Dermis microvascular lymphatic vessel endothelial cell (primary cell): ENCODE measurements at places on chromosomes 1 and 21. TPM values are rescaled to one million over a fixed set of nuclear protein-coding genes. Genes with fewer than 3 reads are reported as not detected.

GRCh38 chr1:38336961-38337360, 290.4 kb upstream of the POU3F1 start:
- DNase-seq = no peak

DNA sequence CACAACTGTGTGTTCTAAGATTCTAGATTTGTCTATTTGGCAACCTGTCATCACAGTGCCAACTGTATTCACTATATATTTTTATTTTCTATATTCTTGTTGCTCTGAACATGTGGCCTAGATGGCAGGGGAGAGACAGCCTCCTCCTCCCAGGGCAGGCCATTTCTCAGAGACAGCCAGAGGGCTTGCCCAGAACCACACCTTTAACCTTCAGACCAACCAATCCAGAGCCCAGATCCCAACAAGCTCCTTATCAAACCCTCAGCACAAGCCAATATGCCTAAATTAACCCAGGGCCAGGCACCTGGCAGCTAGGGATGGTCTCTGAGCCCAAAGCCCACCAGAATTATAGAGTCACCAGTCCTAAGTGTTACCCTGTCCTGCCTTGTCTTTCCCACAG, 19.3 kb downstream of the TRIM11 start:
- no peak for DNase-seq

GRCh38 chr1:188668083-188668482, 1809.6 kb downstream of the BRINP3 start:
- DNase-seq = no peak

GRCh38 chr1:212283741-212284140, 1.5 kb upstream of the PPP2R5A start:
- no peak for DNase-seq

DNA sequence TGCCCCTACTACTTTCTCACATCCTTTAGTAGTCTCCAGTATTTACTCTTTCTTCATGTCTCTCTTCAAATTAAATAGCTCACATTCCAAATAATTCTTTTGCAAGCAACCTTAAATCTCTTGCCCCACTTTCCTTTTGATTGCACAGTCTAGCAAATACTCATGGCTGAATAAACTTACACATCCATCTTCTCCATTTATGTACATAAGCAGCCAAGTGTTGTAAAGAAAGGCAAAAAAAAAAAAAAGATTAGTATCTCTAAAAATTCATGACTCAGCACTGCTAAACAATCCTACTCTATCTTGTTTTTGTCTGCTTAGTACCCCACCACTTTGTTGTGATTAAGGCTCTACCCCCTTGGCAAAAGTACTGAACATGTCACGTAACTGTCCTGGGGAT, 42.6 kb downstream of the F13B start:
- DNase-seq = no peak

GRCh38 chr1:93616996-93617669, 64.5 kb downstream of the BCAR3 start:
- DNase-seq = peak; percentile 84

GRCh38 chr1:225608014-225608796, 44.7 kb downstream of the ENAH start:
- DNase-seq = no peak

- DNase-seq = no peak
These were observed 287.7 kb downstream of the HHAT start for GRCh38 chr1:210616356-210616755.

GRCh38 chr1:47208374-47208850, 18.6 kb upstream of the PDZK1IP1 start:
- no peak for DNase-seq

GRCh38 chr1:171405391-171405714, 80.0 kb upstream of the PRRC2C start:
- DNase-seq = no peak

GRCh38 chr1:95039360-95040031, 33.3 kb downstream of the ALG14 start:
- no peak for DNase-seq

DNA sequence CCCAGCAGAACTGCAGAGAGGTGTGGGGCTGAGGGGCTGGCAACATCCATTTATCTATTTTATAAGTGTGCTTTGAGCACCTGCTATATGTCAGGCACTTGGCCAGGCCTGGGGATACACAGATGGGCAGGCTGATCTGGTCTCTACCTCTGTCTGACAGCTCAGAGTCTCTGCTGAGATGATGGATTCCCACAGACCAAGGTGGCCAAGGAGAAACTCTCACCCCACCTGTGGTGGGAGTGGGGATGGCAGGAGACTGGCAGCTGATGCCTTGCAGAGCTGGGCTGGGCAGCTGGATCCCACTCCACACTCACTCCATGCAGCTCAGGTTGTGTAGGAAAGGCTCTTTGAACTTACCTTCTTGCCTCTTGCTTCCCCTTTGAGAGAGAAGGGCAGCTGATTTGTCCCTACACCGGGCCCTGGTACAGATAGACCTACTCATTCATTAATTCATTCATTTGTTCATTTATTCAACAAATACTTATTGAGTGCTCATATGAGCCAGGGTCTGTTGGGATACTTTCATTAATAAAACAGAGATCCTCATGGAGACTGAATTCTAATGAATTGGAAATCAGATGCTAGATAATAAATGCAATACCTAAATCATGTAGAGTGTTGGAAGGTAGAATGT, 9.0 kb downstream of the ADORA1 start:
- DNase-seq = no peak

DNA sequence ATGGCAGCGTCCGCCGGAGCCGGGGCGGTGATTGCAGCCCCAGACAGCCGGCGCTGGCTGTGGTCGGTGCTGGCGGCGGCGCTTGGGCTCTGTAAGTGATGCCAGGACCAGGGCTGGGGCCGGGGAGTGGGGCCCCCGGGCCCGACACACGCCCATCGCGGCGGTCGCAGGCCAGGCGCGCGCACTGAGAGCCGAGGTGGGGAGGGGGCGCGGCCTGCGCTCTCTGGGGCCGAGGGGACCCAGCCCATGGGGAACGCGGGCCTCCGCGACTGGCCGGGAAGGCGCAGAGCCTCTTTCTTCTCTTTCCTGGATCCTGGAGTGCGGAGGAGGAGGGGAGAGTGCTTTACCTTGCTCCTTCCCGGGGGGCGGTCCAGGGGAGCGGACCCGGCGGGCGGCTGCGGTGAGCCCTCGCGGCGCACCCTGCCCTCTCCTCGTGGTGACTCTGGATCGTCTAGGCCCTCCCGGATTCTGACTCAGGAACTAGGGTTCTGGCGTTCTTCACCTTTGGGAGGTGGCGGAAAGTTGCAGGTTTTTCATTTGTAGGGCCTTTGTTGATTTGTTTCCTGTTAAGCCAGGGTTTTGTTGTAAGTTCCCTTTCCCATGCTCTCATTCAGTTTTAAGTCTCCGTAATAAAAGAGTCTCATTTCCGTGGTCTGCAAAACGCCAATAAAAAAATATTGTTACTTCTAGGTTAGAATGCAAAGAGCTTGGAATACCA, 529 bp downstream of the MPZL1 start:
- peak; percentile 65 for DNase-seq

DNA sequence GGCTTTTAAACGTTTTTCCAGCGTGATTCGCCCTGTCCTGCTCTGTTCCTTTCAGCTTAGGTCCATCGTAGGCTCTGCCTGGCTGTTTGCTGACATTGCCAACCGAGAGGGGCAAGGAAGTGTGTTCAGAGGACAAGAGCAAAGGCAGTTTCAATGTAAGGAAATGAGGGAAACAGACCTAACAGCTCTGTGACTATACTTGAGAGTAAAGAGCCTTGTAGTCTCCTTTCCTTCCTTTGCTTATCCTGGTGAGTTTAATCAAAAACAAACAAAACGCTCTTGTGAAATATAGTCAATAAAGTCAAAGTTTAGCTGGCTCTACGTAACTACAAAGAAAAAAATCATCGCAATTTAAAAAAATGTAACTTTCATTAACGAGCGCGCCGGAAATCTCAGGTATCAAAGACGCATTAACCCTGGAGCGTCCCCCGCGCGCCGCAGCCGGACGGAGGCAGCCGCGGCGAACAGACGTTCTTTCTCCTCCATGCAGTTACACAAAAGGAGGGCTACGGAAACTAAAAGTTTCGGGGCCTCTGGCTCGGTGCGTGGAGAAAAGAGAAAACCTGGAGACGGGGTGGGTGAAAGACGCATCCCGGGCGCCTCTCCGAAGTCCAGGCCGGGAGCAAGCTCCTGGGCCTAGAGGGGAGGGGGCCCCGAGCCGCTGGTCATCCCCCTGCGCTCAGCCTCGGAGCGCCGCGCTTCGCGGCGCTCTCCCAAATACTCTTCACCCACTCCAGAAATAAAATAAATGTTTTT, 617 bp upstream of the ADGRL2 start:
- peak; percentile 53 for DNase-seq

DNA sequence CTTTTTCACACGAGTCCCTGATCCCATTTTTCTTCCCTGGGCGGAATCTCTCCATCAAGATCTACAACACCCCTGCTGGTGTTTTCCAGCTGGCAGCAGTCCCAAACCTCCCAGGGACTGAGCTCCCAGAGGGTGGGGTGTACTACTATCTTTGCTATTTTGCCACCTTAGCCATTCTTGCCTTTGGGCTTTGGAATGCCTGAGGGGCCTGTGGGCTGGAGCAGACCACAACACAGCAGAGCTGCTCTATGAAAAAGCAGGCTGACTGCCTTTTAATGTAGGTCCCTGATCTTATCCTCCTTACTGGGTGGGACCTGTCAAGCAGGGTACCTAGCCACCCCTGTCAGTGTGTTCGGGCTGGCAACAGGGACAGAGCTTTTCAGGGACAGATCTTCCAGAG, 91.9 kb downstream of the KCNT2 start:
- no peak for DNase-seq

DNA sequence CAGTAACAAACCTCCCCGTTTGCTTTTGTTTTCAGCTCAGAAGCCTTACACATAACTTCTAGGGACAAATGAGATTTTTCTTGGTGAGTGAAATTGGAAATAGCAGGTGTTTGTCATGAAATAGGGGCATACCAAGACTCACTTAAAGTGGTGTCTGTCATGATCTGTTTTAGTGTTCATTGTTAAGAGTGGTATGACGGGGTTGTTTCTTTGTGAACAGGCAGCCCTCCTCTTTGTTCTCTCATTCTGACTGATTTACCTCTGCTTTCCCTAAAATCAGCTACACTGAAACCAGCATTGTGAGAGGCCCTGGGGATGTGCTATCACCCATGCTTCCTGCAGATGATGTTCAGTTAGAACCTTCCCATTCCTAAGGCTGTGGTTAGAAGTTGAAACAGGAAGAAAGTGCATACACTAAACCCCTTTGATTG, 2.5 kb upstream of the ERO1B start:
- no peak for DNase-seq

DNA sequence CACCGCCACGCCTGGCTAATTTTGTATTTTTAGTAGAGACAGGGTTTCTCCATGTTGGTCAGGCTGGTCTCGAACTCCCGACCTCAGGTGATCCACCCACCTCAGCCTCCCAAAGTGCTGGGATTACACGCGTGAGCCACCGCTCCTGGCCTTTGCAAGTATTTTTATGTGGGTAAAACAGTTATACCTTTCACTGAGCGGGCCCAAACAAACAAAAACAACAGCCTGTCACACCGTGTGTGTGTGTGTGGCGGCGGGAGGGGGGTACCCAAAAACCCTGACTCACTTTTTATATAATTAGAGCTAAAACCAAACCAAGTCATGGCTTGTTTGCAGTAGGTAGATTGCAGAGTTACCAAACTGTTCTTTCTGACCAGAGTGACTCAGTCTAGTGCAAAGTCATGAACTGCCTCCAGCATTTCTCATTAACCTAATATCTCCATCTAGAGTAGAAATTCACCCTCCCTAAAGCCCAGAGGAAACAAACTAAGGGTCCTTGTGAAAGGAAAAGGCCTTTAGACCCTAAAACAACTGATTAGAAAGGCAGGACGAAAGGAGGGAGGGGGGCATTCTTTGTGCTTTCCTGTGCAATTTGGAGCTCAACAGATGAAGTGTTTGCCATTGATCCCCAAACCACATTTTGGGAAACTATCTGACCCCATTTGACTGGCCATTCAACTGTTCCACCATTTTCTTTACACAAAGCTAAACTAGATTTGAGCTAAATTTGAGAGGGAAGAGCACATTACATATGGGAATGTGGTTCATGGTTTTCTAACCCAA, 181.0 kb downstream of the DHRS3 start:
- no peak for DNase-seq

DNA sequence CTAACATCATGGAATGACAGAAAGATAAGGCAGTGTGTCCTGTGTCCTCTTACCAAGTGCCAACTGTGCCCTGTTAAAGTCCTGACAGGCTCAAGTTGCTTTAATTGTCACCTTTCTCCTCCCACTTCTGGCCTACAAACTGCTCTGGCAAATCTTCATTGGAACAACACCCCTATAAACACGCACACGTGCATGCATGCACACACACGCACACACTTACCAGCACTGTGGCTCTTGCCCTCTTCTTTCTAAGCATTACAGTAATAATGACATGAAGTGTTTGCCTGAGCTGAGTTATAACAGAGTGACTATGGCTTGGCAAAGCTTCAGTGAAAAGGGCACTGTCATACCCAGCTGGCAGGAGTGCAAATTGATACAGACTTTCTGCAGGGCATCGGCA, 82.3 kb upstream of the SYT6 start:
- DNase-seq = no peak

DNA sequence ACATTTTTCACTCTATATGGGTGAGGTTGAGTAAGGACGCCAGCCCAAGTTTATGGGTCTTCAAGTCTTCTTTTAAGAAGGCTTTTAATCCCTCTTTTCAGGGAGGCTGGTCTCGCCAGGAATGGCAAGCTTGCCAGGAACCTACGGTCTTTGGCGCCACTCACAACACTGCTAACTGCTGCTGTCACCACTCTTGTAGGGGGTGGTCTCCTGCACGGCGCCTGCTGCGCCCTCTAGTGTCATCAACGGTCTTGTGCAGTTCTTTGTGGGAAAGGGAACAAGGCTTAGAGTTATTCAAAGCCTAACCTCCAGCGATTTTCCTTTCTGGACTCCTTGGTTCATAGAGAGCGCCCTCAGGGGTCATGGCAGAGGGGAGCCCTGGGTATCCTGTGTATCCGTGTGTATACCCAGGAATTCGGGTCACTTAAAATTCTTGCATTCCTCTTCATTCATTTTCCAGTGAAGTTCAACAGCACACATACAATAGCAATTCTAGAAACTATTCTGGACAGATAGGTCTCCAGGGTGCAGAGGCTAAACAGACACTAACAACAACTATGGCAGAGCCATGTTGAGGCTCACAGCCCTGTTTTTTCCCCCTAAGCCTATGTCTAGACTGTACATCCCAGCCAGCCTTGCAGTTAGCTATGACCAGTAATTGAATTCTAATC, 392.8 kb upstream of the CAMK1G start:
- peak; percentile 48 for DNase-seq

GRCh38 chr1:214271174-214271858, 9.6 kb upstream of the SMYD2 start:
- DNase-seq = no peak

The TNNI3K gene
- total RNA-seq = 0.13 TPM in 1 of 2 replicates, not detected in the other

The LCE1C gene
- total RNA-seq = not detected in 2 replicates

The SH2D1B gene
- total RNA-seq = 0.13 TPM in 1 of 2 replicates, not detected in the other

The HSF2BP gene
- total RNA-seq = 0.26 and 0.38 TPM in 2 replicates

The TNFAIP8L2 gene
- total RNA-seq = 0.13 TPM in 1 of 2 replicates, not detected in the other

The KCND3 gene
- 0.13 and 0.38 TPM in 2 replicates for total RNA-seq

The PRDM16 gene
- total RNA-seq = not detected in 2 replicates

The ACBD6 gene
- total RNA-seq = 53.6 and 55.2 TPM in 2 replicates

The TFF2 gene
- not detected in 2 replicates for total RNA-seq

The WRAP73 gene
- 16.2 and 22.4 TPM in 2 replicates for total RNA-seq

The PPP1R12B gene
- total RNA-seq = 2.4 and 8.7 TPM in 2 replicates

The GNG12 gene
- 144 and 222 TPM in 2 replicates for total RNA-seq

The ZNF678 gene
- 11.0 and 11.8 TPM in 2 replicates for total RNA-seq
